ENCODE measurements at places on chromosomes 1 and 21.

DNA sequence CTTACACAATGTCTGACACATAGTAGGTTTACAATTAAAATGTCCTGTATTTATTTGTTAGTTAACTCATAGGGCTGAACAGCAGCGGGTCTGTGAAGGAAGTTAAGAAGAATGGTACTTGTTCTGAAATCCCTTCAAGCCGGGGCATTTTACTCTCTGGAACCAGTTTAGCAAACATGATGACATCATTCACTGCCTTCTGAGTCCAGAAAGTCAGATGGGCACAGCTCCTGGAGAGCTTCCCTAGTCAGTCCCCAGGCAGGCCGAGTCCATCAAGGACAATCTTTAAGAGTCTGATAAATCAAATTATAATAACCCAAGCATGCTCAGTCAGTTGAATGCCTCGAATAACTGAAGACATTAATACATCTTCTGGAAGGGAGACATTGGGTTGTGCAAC lies 125.4 kb upstream of the DAB1 start:
- no peak for DNase-seq

GRCh38 chr1:37423810-37424209 lies 50.6 kb upstream of the ZC3H12A start:
- DNase-seq: no peak

DNA sequence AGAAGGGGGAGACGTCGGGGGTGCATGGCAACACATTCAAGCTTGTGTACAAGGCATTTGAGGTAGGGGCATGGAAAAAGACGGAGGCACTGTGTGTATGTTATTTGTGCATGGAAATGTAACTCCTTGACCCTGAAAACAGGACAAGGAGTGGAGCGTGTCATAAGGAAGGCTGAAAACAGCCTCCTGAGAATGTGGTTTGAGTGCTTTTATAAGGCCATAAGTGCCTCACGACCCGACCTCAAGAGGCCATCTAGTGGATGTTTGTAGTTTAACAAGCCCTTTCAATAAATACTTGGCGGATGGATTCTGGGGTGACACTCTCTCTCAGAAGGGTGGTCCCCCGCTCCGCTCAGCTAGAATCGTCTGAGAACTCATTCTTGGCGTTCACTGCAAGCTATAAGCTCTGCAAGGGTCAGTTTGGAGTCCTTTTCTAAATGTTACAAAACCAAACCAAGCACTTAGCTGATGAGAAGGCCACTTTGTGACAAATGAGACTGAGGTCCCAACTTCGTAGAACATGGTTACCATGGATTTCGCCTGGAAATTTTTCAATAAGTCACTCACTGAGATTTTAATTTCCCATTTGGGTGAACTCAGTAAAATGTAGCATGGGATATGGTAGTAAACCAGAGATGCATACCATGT lies 38.8 kb upstream of the CLCA4 start:
- no peak for DNase-seq

DNA sequence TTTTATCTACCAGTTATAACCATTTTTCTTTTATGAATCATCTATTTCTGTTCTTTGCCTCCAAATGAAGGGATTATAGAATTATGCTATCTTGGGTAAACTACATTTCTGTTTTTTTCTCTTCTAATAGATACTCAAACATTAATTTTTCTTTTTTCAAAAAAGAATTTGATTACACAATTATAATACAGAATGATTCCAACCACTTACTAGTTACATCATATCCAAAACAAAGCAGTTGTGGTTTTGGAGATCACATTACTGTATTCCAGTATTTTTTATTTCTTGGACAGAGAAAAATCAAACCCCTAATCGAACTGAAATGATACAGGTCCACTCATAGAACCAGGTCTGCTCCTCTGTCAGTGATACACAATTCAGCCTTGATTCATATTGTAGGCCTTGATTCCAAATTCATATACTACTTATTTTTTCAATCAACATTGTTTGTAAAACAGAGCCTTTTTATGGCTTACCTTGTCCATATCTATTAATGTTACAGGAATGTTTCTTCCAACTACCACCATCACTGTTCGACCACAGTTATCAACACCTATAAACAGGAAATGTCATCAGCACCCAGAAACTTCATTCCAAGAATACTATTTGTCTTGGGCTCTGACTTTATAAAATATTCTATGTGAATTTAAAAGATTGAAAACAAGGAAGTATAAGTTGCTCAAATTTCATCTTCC lies 43.2 kb downstream of the GDAP2 start:
- no peak for DNase-seq

GRCh38 chr21:45847870-45848269 lies 133.7 kb upstream of the COL6A1 start:
- no peak for DNase-seq

- no peak for DNase-seq
Measured at GRCh38 chr1:232481091-232481490, 148.8 kb downstream of the SIPA1L2 start.

DNA sequence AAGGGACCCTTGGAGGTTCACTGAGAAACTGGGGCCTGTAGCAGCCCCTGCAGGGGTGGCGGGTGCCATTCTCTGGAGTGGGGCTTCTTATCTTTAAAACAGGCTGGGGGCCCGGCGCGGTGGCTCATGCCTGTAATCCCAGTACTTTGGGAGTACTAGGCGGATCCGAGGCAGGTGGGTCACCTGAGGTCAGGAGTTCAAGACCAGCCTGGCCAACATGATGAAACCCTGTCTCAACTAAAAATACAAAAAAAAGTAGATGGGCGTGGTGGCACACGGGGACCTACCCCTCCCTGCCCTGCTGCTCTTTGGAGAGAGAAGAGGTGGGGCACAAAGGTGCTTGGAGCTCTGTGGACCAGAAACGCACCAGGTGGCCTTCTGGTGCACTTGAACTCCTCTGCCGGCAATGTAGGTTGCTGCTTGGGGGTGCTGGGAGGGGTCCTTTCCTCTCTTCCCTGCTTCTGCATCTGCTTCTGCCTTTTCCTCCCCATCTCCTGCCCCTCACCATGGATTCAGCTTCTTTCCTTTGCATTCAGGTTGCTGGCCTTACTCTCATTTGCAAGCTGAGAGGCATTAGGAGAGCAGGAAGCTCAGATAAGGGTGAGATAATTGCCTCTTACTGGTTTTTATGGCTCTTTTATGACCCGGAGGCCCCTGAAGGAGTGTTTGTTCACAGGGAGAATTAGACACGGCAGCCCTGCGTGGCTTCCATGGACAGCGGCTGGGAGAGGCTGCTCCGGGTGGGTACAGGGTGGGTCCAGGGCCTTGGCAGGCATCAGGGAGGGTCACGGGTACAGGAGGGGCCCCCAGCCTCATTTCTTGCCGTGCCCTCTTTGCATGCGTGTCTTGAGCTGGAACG lies 57.4 kb downstream of the ARHGEF10L start:
- no peak for DNase-seq

DNA sequence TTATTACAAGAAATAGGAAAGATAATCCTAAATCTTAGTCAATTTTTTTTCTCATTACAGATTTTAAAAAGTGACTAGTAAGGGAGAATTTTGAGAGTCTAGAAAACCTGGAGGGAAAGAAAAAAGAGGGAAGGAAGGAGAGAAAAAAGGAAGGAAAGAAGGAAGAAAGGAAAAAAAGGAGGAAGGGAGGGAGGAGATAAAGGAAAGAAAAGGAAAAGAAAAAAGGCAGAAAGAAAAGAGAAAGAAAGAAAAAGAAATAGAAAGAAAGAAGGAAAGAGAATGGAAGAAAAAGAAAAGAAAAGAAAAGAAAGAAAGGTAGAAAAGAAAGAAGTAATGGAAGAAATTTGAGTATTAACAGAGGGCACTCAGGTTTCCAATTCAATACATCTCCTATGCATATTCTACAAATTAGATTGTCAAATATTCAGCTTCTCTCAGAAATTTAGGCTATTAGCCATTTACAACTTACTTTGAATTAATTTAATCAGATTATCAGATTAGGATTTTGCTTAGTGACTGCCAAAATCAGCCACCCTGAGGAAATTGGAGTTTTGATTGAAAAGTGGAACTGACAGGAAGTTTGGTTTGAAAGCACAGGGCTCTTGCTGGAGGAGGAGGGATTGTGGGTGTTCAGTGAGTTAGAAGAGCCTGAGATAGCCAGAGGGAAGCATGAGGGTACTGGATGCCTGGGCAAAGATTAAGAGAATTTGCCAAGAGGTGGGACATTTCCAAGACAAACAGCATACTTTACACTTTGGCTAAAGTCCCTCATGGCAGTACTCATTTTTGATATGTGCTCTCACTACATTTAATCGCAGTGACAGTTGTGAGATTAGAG lies 677.8 kb downstream of the USP25 start:
- DNase-seq: no peak

DNA sequence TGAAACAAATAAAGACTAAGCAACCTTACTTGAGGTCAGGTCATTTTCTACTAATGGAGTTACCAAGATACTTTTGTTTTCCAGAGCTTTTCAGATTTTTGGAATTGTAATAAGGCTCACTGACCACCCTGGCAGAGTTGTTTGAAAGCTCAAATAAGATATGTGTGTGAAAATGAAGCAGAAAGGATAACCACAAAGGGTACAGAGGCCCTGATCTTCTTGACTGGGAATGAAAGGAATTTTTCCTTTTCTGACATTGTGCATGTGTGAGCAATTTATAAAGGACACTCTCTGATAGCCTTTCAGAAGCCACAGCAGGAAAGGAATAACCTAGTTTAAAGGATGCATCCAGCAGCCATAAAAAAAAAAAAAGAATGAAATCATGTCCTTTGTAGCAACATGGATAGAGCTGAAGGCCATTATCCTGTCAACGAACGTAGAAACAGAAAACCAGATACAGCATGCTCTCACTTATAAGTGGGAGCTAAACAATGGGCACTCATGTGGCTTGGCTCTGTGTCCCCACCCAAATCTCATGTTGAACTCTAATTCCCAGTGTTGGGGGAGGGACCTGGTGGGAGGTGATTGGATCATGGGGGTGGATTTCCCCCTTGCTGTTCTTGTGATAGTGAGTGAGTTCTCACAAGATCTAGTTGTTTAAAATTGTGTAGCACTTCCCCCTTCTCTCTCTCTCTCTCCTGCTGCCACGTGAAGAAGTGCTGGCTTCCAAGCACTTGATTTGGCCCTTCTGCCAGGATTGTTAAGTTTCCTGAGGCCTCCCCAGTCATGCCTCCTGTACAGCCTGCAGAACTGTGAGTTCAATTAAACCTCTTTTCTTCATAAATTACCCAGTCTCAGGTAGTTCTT lies 3.1 kb upstream of the SRP9 start:
- DNase-seq: no peak

- no peak for DNase-seq
Measured at GRCh38 chr21:37974081-37974480, 57.8 kb upstream of the KCNJ6 start.

DNA sequence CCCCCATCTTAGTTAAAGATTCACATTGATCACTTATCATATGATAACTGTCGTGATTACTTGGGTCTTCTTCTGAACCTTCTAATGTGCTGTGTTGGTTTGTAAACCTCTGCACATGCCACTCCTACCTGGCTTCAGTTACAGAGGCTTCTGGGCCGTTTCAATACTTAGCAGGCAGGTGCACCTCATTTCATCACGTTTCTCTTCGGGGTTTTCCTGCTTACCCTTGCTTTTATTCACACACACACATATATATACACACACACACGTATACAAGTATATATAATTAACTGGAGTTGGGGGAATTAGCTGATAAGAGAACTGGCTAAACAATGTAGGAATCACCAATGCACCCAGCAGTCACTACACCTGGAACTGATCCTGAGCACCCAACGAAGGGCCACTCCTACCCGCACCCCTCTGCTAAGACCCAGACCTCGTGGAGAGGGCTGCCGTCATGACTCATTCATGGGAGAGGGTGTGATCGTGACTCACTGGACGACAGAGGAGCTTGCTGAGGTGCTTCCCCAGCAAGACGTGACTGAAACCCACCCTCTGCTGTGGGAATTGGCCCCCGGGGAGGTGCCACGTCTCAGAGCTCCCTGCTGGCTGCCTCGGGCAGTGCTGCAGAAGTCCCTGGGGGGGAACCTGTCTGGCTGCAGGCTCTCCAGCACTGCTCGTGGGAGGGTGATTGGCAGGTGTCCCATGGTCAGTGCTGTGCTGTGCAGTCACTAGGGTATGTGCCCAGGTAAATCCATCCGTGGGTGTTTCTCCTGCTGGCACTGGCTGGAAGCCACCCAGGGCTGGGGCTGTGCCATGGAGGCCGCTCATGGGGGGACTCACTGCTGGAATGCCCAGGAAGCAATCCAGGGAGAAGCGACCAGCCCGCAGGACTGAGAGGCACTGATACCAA lies 166.6 kb downstream of the DYRK1A start:
- peak; percentile 6 for DNase-seq

DNA sequence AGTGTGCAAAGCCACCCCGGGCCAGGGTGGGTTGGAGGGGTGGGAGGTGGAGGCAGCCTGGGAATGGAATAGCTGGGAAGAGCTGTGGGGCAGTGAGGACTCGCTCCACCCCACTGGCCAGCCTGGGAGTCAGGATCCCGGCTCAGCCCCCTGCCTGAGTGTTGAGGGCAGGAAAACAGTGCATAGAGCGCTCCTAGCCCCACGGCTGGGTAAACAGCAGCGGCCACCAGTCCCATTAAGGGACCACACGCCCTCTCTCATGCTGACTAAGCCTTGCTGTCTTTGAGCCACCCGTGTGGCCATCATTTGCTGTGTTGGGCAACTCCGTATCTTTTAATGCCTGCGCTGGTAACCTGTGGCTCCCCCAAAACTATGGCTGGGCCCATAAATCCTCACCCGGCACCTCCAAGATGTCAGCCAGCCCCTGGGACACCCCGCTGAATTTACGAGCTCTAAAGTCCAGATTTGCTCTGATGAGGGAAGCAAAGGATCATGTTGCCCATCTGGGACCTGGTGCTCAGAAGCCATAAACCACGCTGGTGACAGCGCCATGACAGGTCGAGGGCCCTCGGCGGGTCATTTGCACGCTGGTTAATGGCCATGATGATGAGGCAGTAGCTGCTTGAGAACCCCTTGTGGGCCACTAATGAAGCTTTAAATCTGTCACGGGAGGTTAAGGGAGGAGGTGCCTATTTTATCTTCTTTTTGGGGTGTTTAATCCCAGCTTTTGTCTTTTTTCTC lies 34.9 kb downstream of the SYF2 start:
- DNase-seq: no peak

GRCh38 chr1:23727362-23727811 lies 15.9 kb upstream of the ELOA start:
- DNase-seq: no peak

- DNase-seq: no peak
Measured at GRCh38 chr1:54070171-54070837, 16.9 kb downstream of the TCEANC2 start.

- no peak for DNase-seq
Measured at GRCh38 chr1:959731-960362, 537 bp upstream of the KLHL17 start.

GRCh38 chr1:26703478-26703877 lies 7.7 kb downstream of the ARID1A start:
- DNase-seq: no peak
